ENCODE measurements at places on chromosomes 6 and 20. TPM values are rescaled to one million over a fixed set of nuclear protein-coding genes. Genes with fewer than 3 reads are reported as not detected.

DNA sequence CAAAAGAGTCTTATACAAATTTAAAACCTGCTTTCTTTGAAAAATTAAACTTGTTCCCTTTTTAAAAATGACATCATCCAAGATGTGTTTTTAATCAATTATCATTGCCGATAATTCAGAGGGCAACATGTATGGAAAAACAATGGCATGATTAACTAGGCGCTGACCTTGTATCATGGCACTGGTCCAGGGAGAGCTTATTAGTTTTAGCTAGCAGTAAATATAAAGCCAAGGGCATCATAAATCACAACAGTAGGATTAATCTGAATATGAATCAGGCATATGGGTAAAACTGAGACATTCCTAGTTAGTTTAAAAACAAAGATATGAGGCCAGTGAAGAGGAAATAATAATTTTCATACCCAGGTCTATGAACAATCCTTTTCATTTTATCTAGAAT, 374.0 kb downstream of the HDGFL1 start:
- DNase-seq, result no peak

DNA sequence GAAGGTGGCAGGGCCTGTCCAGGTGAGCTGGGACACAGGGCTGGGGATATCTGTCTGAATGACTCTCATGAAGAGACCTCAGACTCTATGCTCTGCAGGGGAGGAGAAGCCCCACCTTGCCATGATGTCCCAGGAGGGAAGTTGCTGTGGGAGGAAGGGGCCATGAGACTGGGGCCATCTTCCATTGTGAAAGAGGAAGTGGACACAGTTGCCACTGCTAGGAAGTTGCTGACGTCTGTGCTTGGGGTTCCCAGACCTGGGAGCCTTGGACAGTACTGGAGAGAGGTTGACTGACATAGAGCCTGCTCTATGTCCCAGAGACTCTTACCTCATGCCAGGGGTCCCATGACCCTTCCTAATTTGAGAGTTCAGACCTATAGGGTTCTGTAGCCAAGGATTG, 24.5 kb downstream of the SIRPB1 start:
- DNase-seq, result no peak

DNA sequence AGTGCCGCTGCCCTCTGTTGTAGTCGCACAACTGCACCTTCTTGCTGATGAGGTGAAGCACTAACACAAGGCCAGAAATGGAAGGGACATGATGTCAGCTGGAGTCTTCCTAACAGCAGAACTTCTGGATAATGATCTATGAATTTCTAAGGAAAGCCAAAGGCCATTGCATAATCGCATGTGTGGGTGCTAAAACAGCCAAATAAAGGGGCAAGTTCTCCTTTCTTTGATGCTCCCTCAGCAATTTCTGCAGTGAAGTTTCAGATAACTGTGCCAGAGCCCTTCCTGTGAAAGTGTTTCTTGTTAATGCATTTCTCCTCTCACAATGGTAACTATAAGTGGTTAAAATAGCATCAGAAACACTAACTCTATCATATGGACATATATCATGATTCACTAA, 8.0 kb upstream of the F13A1 start:
- no peak for DNase-seq

GHRH gene
- not detected for total RNA-seq

- DNase-seq, result no peak
These were observed 176.8 kb downstream of the VEGFA start for GRCh38 chr6:43946641-43947363.

IFNGR1 gene
- total RNA-seq, result 42.4 TPM

SLC24A3 gene
- 0.25 TPM for total RNA-seq

DNA sequence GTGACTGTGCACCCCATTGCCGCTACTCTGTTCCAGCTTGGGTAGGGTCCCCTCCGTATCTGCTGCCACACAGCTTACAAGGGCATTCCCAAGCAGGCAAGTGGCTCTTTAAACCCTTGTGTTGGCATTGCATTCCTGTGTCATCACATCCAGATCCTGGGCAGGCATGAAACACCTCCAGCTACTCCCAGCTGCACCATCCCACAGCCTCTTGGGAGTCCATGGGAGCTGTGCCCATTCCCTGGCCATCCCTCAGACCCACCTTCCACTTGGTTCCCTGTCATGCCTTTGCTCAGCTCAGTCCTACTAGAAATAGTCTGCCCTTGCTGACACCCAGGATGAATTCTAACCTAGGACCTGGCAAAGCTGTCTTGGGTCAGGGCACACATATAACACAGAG, 87.7 kb downstream of the PSMG4 start:
- no peak for DNase-seq

- no peak for DNase-seq
These were observed 108.5 kb downstream of the UNC5CL start for GRCh38 chr6:40930555-40930954.

GRCh38 chr20:32885952-32886351, 27.2 kb downstream of the EFCAB8 start:
- no peak for DNase-seq

GRCh38 chr6:18262702-18263417, 1.5 kb downstream of the DEK start:
- no peak for DNase-seq

GRCh38 chr6:25278261-25278913, 787 bp upstream of the CARMIL1 start:
- DNase-seq, result no peak

Measured in T-cell (primary cell).